ENCODE measurements at places on chromosomes 4 and X.

- DNase-seq: no peak
Measured at GRCh38 chr4:183241721-183242151, 78.3 kb downstream of the CLDN22 start.

DNA sequence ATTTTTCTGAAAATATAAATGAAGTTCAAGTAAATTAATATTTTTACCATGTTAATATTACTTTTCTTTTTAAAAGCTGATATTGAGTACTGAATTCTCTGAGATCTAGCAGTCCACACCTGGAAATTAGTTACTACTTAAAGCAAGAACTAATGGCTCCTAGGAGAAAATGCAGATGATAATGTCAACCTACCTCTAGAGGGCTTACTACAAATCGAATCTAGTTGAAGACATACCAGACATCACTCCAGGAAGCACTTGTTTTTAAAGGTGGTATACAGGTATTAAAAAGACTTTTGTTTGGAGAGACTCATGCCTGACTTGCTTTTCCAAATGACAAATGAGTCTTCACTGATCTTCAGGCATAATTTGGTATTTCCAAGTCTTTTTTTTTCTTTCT is 516.4 kb upstream of the BOD1L1 start:
- DNase-seq: no peak

DNA sequence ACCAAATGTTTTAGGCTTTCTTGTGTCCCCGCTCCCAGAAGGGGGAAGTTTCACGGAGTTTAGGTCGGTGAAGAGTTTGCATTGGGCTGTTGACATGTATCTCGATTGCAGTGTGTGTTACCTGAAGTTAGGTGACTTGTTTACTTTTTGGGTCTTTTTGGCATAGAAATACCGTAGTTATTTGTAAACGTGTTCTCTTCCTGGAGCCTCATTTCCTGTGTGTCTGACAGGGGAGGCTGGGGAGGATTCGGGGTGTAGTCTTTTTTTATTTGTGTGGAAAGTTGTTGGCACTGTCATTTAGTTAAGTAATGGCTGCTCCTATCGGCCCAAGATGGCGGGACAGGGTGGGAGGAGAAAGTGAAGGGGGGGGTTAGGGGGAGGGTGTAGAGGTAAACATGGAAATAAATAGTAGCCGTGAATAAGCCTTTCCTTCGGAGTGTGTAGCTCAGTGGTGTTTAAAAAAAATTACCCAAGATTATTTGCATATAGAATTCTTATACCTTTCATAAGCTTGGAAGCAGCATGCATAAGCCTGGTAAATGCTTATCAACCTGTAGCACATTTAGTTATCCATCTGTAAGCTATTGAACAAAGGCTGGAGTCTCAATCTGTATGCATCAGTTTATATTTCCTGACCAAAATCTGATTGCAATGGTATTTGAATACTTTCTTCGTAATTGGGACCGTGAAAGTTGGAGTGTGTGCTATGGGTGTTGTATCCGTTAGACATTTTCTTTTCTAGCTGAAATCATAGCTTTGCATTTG is 1.6 kb downstream of the KDM6A start:
- no peak for DNase-seq

DNA sequence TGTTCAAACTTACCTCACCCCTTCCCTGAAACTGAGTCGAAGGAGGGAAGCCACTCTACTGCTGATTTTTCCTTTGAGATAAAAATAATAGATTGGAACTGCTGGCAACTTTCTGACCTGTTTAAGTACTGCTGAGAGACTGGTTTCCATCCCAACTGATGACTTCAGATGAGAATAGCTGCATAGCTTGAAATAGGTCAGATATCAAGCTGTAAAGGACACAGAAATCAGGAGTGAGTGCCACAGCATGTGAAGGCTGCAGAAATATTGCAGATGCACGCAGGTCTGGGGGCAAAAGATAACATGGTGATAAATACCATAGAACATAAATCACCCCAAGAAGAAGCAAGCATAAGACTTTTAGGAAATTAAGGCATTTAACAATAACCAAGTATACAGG is 923.2 kb downstream of the SH3BGRL start:
- DNase-seq: no peak

GRCh38 chr4:113674251-113674650 is 87.3 kb downstream of the CAMK2D start:
- DNase-seq: no peak

DNA sequence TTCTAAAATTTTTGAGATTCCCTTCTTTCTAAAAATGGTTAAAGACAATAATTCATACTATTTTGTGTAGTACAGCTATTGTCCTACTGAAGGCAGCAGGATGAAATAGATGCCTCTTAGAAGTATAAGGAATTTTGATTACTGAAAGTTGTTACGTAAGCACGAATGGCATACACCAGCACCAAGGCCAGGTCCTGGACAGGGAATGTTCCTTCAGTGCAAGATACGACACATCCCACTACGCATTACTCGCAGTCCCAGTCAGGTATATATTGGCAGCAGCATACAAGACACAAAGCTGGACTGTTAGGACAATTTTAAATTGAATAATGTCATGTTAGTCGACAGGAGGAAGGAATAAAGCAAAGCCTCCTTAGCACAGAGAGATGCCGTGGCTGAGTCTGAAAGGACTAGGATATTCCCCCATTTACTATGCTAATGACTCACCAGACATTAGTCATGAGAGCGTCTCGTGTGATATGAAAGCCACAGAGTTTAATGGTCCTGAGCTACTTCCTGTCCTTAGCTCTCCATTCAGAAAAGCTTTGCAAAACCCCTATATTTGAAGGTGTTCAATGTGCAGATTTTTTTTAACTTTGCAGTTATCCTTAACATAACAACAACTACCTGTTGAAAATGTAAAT is 504.3 kb downstream of the FAM133A start:
- DNase-seq: no peak

- no peak for DNase-seq
Measured at GRCh38 chr4:25061602-25062001, 30.9 kb upstream of the LGI2 start.

GRCh38 chrX:95718746-95719145 is 965.9 kb upstream of the DIAPH2 start:
- DNase-seq: no peak

- peak; percentile 29 for DNase-seq
Measured at GRCh38 chr4:98260047-98260578, 1.1 kb upstream of the RAP1GDS1 start.

GRCh38 chr4:67288964-67289363 is 256.3 kb downstream of the CENPC start:
- DNase-seq: no peak

DNA sequence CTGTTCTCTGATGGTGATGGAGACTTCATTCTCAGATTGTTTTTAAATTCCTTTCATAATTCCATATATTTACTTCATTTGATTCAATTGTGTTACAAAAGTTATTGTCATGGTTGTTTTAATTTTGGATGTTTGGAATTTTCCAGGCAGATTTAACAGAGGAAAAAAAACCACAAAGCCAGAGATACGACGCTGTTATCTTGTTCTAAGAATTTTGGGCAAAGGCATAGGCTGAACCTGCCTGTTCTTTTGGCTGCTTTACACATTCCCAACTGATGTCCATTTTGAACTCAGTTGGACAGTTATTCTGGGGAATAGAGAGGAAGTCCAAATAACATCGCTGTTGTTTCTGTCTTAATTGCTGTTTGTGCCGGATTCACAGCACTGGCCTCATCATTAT is 65.7 kb downstream of the LINC00632 start:
- DNase-seq: no peak

DNA sequence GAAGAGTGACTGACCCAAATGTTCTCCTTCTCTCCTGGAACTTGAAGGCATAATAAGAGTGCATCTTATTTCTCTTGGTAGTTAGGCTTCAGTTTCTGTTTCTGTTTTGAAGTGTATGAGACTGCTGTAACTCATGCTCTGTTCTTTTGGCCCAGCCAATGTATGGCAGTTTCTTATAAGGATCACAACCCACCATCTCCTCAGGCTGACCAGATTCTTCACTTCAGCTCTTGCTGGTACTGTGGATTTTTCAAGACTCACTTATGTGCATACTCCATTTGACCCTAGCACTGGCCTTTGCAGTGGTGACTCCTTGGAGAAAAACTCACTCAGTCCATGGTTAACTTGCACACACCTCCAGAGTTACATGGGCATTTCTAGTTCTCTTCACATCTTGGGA is 9.6 kb upstream of the YTHDC1 start:
- no peak for DNase-seq

DNA sequence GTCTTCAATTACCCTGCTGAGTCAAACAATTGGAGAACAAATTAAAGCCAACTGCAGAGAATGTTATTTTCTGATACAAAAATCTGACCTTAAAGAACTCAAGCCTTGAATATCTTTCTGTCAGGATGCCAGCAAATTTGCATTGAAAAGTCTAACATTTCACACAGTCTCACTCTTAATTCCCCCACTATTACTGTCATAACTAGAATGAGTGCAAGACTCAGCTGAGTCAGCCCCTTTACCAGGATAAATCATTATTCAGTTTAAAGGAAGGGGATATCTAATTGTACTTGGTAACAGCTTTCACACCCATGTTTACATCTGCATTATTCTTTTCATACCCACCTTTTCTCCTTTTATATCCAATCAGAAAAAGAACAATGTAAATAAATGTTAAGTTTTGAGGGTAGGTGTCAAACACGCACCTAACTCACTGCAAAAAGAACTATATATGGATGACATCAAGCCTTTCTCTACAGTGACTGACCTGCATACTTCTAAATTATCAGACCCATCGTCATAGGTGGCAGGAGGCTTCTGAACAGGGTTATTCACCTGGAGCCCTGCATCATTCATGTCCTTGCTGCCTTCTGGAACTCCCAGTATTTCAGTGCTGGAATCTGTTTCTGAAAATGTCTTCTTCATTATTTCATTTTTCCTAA is 117.4 kb downstream of the TMA16 start:
- no peak for DNase-seq

DNA sequence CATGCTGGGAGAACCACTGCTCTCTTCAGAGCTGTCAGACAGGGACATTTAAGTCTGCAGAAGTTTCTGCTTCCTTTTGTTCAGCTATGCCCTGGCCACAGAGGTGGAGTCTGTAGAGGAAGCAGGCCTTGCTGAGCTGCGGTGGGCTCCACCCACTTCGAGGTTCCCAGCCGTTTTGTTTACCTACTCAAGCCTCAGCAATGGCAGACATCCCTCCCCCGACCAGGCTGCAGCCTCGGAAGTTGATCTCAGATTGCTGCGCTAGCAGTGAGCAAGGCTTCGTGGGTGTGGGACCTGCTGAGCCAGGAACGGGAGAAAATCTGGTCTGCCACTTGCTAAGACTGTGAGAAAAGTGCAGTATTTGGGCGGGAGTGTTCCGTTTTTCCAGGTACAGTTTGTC is 118.9 kb downstream of the SLC10A6 start:
- no peak for DNase-seq

GRCh38 chr4:710916-711315 is 5.3 kb downstream of the PCGF3 start:
- DNase-seq: no peak

- peak; percentile 46 for DNase-seq
Measured at GRCh38 chrX:79270401-79270800, 96.7 kb downstream of the ITM2A start.

DNA sequence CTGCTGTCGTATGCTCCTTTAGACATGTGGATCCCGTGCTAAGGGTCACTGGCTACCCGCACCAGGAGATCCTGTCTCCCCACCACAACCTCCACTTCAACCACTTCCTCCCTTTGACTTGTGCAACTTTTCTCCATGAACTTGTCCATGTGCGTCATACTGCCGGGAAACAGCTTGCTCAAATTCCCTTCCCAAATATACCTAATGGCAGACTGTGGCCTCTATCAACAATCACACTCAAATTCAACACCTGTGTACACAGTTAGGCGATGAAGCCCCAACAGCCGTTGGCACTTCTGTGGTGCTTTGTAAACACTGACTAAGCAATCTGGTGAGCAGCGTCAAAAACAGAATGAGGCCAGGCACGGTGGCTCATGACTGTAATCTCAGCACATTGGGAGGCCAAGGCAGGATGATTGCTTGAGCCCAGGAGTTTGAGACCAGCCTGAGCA is 49.5 kb downstream of the CD99L2 start:
- DNase-seq: no peak

DNA sequence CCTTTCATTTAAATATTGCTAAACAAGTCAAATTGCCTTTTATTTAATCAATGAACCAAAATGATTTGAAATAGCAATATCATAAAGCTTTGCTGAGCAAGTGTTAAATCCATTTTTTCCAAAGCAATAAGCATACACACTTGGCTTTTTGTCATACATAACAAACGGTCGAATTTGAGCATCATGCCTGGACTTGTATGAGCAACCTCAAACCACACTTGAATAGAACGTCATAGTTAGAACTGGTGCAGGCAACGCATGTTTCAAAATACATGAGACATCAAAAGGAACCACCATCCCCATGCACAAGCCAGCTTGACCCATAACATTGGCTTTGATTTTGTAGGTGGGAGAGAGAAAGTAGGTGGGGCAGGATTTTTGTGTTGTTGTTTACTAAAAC is 812.3 kb upstream of the FRG1 start:
- no peak for DNase-seq

DNA sequence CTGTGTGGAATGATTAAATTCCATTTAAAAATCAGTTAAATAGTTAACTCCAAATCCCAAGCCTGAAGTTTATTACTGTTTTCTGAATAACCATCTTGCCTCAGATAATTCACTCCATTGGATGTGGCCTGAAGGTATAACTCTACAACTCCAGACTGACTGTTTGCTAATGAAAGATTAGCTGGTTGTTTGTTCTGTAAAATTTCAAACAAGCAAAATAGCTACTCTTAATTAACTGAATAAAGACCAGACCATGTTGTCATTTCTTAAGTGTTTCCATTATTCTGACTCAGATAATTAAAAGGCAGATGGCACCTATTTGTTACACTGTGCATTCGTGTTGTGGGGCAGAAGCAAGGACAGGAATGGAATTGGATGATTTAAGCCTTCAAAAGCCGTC is 78.5 kb upstream of the DDIT4L start:
- DNase-seq: no peak

- DNase-seq: no peak
Measured at GRCh38 chr4:151567056-151567455, 158.1 kb downstream of the FHIP1A start.

- no peak for DNase-seq
Measured at GRCh38 chr4:155114790-155115189, 93.6 kb upstream of the NPY2R start.

DNA sequence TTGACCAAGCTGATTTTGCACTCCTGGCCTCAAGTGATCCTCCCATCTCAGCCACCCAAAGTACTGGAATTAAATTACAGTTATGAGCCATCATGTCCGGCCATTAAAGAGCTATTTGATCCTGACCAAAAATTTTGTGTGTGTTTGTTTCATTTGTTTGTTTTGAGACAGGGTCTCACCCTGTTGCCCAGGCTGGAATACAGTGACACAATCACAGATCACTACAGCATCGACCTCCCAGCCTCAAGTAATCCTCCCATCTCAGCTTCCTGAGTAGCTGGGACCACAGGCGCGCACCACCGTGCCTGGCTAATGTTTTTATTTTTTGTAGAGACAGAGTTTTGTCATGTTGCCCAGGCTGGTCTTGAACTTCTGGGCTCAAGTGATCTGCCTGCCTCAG is 82.9 kb upstream of the RBPJ start:
- DNase-seq: no peak
